ENCODE measurements at places on chromosomes 7 and 10. TPM values are rescaled to one million over a fixed set of nuclear protein-coding genes. Genes with fewer than 3 reads are reported as not detected.

- DNase-seq = no peak
Observed at GRCh38 chr10:63213489-63213888, 80.4 kb downstream of the NRBF2 start.

TRPV6 gene
- total RNA-seq = not detected

DNA sequence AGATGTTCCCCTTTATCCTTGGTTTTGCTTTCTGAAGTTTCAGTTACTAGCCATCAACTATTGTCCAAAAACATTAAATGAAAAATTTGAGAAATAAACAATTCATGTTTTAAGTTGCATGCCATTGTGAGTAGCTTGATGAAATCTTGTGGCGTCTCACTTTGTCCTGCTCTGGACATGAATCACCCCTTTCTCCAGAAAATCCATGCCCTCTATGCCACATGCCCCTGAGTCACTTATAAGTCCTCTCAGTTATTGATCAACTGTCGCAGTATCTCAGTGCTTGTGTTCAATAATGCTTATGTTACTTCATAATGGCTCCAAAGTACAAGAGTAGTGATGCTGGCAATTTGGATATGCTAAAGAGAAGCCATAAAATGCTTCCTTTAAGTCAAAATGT is 208.0 kb upstream of the FERD3L start:
- DNase-seq = no peak

DNA sequence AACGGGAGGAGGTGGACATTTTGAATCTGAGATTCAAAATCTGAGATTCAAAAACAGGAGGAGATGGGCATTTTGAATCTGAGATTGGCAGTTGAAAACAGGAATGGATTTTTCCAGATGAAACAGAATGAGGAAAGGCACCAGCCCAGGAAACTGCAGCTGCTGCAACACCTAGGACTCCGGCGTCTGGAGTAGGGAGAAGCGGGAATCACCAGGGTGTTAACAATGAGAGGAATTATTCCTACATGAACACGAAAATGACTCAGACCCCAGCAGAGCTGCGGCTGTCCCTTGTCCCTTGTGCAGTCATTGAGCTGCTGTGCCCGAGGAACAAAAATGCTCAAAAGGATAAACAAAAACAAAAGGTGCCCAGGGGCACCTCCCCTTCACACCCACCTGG is 59.9 kb upstream of the KAT6B start:
- DNase-seq = no peak

CALY gene
- 1.3 TPM for total RNA-seq

GRCh38 chr7:50405221-50405620 is 44.9 kb downstream of the FIGNL1 start:
- DNase-seq = no peak

AGBL3 gene
- 0.41 TPM for total RNA-seq

DNA sequence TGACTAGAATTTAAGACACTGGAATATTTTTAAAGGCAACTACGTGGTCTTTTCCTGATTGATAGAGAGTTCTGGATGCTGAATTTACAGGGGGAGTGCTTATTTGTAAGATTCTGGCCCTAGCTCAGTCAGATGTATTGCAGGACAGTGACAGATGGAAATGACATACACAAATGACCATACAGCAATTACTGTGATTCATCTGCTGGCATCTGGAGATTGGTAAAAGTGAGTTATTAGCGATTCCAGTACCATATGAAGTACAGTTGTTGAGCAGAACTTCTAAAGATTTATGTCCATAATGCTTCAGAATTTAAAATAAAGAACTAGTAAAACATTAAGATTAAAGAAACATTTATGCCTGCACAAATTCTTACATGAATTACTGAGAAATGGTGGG is 243.2 kb downstream of the CRPPA start:
- no peak for DNase-seq

CLDN4 gene
- 926 TPM for total RNA-seq

DNA sequence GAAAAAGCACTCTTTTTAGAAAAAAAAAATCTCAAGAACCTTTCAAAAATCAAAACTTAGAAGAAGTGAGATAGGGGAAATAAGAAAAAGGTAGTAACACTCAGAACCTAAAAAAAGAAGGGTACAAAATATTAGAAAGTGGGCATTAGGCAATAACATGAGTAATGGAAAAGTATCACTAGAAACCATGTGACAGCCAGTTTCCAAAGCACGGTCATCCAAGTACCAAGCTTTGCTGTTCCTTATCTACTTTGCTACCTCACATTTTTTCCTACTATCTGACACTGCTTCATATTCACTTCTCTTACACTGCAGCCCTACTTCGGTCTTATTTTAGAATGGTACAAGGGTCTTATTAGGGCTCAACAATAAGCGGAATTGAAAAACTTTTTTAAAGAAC is 30.3 kb downstream of the IMMP2L start:
- no peak for DNase-seq

- no peak for DNase-seq
Observed at GRCh38 chr10:28211759-28212158, 91.1 kb downstream of the MPP7 start.

DNA sequence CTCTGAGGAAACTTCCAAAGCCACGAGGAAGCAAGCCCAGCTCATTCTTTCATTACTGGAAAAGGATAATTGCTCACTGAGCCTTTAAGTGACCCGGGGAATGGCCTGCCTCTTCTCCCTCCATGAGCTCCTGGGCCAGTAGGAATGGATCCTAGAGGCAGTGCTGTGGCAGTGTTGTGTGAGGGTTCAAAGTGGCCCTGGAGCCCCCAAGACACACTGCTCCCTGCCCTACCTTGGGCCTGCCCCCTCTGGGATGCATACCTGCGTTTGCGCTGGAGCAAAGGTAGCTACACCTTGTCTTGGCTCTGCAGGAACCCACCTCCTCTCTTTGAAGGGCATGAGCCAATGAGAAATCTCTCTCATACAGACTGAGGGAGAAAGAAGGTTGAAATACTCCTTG is 115.8 kb upstream of the ANLN start:
- DNase-seq = no peak

CCL24 gene
- 1.8 TPM for total RNA-seq

CLCN1 gene
- total RNA-seq = not detected

RBP3 gene
- not detected for total RNA-seq

DNA sequence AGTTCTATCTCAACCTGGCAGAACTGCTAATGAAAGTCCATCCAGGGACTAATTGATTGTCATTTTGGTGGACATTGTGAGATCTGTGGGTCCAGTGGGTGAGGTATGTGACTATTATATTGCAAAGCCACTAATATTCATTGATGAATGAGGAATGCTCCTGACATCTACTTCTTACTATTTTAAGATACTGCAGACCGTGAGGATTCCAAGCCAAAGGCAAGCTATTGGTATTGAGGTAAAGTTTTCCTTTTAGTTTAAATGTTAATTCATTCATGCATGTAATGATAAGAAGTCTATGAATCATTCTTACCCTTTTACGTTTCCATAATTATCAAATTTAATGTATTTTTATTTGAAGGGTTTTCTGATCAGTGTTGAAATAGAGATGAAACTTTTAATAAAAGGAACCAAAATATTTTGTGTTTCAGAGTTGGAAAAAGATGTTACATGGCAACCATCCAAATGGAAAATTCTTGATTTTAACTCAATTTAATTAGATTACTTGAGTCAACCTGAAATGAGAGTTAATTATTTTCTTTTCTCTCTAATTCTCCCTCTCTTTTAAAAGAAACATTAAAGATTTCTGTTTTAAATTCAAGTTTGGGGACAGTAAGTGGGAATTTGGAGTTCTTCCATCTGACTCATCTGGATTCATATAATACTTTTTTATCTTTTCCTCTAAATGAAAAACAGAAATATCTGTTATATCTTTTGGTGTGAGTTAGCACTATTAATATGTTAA is 39.6 kb downstream of the NUP205 start:
- DNase-seq = no peak

CNPY4 gene
- total RNA-seq = 4.9 TPM

CALCR gene
- total RNA-seq = not detected

DNA sequence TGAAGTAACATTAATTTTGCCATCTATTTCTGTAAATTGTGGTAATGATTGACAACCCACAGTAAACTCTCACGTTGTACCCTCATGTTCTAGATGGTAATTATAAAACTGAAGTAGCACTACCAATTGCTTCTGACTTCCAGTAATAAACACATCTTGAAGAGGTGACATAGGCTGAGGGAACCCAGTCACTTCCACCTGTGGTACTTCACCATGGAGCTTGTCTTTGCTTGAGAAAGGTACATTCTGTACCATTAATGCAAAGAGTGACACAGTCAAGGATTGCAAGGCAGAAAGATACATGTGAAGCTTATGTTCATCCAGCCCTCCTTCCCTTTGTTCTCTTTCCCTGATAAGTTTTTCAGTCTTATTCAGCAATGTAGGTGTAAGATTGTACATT is 11.2 kb downstream of the CAPZA2 start:
- no peak for DNase-seq

DNA sequence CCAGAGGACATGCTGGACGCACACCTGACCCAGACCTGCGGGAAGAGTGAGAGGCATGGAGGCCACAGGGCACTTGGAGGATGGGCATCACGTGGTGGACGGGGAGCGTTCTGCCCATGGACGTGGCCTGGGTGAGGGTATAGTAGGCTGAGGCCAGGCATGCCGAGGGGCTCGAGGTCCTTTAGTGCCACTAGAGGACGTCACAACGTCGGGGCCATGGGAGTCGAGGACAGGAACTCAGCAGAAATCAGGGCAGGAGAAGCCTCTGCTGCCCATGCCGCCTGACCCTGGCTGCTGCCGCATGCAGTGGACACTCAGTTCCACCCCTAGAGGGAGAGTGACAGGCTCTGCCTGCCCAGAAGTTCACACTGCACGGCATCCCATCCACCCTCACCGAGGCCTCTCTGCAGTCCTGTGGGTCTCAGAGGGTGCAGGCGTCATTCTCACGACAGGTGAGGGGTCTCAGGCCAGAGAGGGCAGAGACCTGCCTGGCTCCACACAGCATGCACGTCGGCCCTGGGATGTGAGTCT is 198.7 kb downstream of the ADARB2 start:
- DNase-seq = no peak

DNA sequence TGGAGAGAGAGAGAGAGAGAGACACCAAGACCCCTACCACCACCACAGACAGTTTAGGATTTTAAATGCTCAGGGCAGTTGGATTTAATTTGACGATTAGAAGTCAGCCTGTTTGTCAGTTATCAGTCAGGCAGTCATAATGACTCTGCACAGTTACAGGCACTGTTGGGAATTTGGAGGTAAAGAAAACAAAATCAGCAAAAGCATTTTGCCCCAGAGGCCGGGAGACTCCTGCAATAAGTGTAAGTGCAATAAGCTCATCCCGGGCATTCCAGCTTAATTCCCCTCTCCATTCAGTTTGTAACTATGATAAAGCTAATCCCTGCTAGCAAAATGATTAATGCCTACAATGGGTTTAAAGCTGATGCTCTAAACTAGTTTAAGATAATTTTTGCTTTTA is 13.5 kb downstream of the SEMA3C start:
- no peak for DNase-seq

GRCh38 chr7:107998150-107998549 is 4.8 kb downstream of the LAMB1 start:
- DNase-seq = no peak

DNA sequence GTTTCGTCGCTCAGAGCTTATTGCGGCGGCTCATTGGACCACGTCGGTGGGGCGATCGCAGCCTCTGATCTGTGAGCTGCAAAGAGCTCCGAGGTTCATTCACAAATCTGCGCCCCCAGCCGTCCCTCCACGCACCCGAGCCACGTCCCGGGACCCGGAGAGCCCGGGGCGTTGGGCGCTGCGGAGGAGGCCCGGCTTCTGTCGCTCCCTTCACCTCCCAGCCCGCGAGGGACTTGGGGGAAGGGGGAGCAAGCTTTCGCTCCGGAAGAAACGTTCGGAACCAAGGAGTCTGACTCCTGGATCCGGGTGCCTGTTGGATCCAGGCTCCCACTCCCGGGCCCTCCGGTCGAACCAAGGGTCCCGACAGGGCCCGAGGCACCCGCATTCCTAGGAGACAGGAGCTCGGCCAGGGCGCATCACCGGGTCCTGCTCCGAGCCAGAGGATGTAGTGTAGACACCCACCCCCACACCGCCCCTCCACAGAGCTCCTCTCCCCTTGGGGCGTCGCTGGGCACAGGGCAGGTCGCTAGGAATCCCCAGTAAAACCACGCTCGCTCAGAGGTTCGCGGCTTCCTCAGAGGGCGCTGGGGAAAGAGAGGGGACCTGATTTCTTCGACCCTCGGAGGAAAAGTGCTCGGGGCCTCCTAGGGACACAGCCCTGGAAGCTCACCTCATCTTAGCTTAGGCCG is 7.9 kb upstream of the EN2 start:
- DNase-seq = no peak

CUBN gene
- 1.4 TPM for total RNA-seq

DNA sequence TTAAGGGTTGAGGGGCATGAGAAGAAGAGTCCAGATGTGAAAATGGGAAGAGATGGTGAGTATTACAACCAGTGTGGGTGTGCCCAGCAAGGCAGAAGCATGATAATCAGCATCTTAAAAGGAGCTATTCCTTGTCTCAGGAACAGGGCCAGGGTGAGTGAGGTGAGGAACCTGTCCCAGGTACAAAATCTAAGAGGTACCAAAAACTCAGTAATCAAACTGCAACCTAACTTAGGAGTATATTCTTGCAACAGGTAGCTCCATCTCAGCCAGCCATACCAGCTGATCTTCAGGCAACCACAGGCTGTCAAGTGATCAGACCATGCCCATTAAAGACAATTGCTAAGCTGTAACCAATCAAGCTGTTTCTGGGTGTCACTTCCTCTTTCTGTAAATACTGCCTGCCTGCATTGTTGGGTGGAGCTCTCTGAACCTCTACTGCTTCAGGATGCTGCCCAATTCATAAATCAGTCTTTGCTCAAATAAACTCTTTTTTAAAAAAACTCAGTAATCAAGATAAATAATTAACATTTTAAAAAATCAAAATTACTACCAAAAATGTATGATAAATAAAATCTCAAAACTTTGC is 7.4 kb downstream of the KEL start:
- DNase-seq = no peak

DNA sequence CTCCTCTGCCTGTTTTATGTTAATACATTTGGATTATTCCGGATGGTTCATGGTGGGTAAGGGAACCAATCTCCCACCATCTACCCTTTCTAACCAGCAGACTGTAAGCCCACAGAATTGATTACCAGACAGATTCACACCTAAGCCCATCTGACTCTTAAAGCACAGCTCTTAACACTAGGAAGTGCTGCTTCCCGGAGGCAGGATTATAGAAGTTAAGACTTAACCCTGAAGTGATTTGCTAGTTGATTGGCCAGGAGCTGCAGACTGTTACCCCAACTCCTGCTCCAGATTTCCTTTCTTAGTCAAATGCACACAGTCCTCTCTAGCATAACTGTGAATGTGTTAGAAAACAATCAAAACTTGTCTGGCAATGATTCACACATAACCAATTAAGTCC is 221.7 kb downstream of the CDK14 start:
- no peak for DNase-seq
